ENCODE measurements at places on chromosomes 12 and 14.

DNA sequence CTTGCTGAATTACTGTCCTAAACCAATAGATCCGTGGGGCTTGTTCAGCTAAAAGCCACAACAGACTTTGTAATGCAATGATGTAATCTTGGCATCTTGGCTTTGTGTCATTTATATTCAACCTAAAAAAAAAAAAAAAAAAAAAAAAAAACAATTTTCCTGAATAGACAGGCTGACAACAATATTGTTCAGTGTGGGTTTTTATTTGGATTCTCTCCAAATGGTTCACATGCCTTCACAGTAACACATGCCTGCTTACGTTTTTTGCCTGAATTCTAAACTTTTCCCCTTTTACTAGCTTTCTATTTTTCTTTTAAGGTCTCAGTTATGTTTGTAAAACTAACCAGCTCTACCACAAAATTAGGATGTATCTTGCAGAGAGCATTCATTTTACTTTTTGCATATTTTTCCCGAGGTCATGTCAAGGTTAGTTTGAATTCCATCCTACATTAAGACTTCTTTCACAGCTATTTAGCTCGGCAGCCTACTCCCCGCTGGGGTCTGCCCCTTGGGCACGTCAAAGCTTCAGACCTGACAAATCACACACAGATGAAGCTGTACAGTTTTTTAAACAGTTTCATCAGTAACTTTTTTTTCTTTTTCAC lies 213.7 kb upstream of the NPAS3 start:
- DNase-seq: no peak

DNA sequence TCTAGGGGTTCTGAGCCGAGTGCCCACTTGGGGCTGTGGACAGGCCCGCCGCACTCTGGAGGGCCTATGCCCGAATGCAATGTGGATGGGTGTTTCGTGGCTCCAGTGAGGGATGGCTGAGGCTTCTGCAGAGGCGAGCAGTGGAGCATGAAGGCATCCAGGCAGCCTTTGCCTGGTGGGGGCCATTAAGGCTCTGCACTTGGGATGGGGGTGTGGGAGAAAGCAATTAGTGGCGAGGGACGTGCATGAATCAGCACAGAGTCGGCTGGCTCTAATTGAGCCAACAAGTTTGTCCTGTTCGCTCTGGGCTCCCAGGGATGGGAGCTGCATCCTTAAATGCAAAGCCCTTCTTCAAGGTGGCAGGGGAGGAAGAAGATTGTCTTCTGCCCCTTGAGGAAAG lies 346.9 kb upstream of the FKBP4 start:
- no peak for DNase-seq

- no peak for DNase-seq
These were observed 16.1 kb upstream of the CCDC85C start for GRCh38 chr14:99619835-99620834.

DNA sequence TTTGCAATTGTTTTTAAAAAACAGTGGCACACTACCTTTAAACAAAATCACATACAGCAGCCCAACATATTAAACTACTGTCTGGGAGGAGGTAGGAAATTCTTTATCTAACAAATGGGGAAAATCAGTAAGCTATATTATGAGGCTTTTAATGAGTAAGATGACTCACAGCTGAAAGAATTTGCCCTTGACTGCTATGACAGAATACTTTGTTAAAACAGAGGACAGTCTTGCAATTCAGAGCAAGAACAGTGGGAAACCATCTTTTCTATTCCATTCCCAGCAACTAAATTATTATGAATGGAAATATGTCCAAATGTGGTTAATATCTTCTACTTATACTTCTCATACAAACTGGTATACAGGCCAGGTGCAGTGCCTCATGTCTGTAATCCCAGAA lies 49.2 kb upstream of the SGPP1 start:
- no peak for DNase-seq

Data from activated effector memory CD4-positive, alpha-beta T cell treated with Interleukin-2 at 50 U/mL for 16 hours (primary cell).